ENCODE measurements at places on chromosomes 1 and 21. TPM values are rescaled to one million over a fixed set of nuclear protein-coding genes. Genes with fewer than 3 reads are reported as not detected.

DNA sequence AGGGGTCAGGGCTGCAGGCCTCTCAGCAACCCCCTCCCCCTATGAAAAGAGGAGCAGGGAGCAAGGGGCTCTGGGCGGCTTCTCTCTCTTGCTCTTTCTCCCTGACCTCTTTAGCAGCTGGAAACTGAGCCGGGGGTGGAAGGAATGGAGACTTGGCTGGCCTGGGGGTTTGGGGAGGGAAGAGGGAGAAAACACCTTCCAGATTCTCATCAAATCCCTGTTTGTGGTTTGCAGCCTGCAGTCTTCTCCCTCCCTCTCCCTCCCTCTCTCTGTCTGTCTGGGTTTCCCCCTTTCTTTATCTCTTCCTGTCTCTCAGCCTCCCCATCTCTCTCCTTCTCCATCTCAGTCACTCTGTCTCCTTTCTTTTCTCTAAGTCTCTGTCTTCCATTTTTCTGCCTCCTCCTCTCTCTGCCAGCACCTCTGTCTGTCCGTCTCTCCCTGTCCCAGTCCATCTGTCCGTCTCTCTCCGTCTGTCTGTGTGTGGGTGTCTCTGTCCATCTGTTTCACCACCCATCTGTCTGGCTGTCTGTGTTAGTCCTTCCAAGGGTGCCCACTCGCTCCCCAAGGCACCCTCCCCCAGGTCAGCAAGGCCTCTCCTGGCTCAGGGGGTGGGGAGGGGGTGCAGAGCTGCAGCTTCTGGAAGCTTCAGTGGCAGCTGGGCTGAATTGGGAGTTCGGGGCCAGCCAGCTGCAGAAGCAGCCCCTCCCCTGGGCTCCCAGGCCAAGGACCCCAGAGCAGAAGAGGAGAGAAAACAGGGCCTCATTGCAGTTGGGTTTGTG is 6.2 kb downstream of the AHDC1 start:
- no peak for DNase-seq

- DNase-seq = no peak
Measured at GRCh38 chr1:100340494-100340893, 11.8 kb upstream of the CDC14A start.

DNA sequence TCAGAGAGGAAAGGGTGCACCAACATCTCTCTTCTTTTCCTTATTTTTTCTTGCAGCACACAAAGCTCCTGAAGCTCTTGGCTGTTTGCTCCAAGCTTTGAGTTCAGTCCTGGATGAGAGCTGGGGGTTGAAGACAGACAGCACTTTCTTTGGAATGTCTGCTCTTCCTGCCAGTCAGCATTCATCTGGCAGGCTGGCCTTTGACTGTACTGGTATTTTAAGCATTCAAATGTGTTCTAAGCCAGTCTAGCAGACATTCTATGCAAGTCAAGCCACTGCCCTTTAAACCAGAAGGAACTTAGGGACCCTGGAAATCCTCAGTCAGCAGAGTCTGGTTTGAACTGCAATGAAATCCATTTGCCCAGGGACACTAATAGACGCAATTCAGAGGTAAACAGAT is 45.0 kb downstream of the XCL1 start:
- DNase-seq = no peak

DNA sequence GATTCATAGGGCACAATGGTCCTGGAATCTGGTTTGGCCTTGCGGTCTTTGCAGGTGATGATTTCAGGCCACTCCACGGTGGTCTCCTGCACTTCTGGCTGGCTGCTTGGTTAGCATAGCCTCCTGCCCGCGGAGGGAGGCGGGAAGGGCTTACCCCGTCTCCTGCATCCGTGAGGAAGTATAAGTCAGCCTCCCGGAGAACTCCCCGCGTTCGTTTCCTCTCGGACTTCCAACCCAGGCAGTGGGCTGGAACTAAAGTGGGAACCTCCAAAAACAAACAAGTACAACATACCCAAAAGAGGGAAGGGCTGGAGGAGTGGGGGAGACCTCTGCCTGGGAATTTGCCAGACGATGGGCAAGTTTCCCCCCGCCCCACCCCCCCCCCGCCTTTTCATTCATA is 939 bp upstream of the CCN1 start:
- DNase-seq = no peak

DNA sequence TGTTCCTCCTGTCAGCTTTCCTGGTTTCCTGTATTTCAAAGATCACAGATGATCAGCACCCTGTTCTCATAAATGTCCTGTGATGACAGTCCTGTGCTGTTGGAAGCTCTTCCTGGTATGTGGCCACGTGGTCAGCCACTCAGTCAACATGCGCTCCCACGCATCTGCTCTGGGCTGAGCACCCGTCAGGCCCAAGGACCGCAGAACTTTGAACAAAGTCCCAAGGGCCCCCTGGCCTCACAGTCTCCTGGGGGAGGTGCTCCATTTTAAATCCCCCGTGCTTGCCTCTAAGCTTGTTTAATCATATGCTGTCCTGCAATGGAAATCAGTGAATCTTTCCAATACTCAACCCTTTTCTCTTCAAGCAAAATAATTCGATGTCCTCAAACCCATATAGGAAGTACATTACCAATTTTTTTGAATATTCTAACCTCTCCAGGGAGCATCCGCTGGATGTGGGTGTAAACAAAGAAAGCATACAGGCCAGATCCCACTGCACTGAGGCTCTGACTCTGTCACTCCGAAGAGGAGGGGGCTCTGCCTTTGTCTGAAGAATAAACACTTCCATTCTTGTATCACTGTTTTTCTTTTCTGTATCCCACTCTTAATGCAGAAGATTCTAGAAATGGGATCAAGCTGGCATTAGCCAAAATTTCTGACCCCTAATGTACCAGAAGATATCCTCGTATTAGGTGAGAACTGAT is 250.3 kb downstream of the SDCCAG8 start:
- DNase-seq = no peak

DNA sequence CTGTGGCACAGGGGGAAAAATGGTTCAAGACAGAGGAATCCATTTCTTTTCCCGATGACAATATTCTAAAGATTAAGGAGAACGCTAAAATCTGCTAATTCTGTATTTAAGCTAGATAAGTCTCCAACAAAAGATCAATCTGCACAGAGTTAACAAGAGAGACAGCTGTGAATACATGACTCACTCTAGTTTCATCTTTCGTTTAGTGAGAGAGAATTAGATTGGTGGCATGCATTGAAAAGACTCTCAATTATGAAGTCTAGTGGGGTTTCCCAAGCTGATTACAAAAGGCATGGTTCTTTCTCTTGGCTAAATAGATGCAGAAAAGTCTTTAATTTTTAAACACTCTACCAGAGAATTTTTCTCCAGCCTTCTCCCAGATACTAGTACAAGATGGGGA is 34.4 kb downstream of the CAPN9 start:
- DNase-seq = no peak

DNA sequence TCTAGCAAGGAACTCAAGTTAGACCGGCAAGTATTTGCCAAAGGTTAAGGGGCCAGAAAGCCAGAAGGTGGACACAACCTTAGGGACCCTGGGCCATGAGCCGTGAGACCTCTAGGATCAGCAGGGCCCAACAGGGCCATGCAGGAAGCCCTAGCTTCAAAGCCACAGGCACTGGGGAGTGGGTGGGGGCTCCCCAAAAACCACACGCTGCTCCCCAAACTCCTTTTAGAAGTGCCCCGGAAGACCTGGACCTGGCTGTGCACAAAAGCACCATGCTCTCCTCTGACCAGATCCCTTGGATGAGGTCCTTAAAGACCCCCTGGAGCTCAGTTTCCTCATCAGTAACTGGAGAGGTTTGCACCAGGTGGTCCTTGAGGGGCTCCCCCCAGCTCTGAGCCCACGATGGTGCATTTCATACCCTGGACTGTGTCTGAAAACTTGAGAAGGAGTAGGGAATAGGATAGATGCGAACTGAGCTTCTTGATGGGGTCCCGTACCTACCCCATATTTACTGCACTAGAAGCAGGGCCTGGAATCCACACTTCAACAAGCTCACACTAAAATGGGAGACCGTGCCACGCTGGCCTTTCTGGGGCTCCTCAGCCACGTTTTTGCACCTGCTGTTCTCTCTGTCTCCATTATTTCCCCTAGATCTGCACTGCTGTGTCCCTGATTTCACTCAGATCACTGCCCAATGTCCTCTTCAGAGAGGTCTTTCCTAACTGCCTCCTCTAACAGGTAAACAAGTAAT is 40.6 kb upstream of the LBR start:
- no peak for DNase-seq

GRCh38 chr1:209103092-209103491 is 480.4 kb upstream of the CAMK1G start:
- no peak for DNase-seq

DNA sequence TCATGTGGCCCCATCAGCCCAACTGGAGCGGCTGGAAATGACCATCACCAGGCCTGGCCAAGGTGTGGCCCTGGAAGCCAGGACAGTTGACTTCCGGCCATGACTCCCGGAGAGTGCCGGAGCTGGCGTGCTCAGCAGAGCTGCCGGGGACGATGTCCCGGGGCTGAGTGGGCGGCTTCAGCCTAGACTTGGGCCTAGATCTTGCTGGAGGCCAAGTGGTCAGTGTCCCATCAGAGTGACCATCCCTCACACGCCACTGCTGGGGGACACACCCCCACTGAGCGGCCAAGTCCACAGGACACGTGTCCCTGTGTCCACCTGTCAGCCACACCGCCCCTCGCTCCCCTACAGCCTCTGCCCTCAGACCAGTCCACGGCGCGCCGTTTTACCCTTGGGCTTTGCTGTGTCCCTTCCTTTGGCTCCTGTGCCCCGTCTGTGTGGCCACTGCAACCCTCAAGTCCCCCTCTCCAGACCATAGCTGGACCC is 4.0 kb downstream of the FAAP20 start:
- DNase-seq = no peak

- DNase-seq = no peak
Measured at GRCh38 chr1:202952818-202953217, 5.3 kb downstream of the ADIPOR1 start.

CTH gene
- 34.5 TPM for total RNA-seq

CFHR3 gene
- total RNA-seq = 0.52 TPM

PIGK gene
- total RNA-seq = 23.2 TPM

TAS1R1 gene
- total RNA-seq = 0.13 TPM

Measured in H1 (cell line).